ENCODE measurements at places on chromosomes 4 and X.

GRCh38 chrX:140500441-140500840 lies 4.4 kb downstream of the SOX3 start:
- DNase-seq: no peak

- no peak for DNase-seq
Observed at GRCh38 chr4:183081116-183081469, 18.0 kb upstream of the WWC2 start.

DNA sequence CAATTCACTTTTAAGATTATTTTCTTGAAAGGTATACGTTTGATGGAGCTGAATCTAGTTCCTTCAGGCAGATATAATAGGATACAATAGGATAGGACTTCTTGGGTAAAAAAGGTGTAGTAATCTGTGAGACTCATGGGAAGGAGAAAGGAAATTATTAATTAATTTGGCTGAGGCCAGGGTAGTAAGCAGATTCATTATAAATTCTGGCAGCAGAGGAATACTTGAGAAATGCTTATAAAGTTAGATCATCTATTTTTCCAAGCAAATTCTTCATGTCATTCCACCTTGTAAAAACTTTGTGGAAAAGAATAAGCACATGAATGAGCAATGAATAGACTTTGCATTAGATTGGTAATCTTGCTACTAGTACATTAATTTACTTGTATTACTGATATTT lies 46.9 kb downstream of the GYPE start:
- no peak for DNase-seq

DNA sequence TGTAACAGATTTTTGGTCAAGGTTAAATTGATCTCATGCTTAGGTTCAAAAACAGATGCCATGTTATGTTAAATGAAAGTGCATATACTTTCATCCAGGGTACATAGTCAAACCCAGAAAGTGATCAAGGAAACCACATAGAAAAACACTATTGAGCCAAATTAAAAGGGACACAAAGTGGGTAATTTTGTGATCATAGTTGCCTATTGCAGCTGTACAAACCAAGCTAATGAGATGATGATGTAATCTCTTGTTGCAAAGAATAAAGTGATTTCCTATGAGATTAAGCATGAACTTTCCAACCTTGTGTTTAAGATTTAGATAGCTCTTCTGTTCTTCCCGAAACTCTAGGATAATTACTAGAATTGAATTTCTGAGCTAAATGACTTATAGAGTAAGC lies 20.2 kb upstream of the LIMCH1 start:
- no peak for DNase-seq

GRCh38 chr4:11506194-11506593 lies 77.5 kb upstream of the HS3ST1 start:
- DNase-seq: no peak

- no peak for DNase-seq
Observed at GRCh38 chr4:58983887-58984286, 1873.7 kb upstream of the IGFBP7 start.

Measured in uterus (tissue), 4 donors.